ENCODE measurements at places on chromosomes 6 and 20.

GRCh38 chr20:21767200-21767738 is 61.8 kb downstream of the PAX1 start:
- no peak for DNase-seq

GRCh38 chr6:46221222-46221793 is 50.5 kb upstream of the ENPP5 start:
- no peak for DNase-seq

DNA sequence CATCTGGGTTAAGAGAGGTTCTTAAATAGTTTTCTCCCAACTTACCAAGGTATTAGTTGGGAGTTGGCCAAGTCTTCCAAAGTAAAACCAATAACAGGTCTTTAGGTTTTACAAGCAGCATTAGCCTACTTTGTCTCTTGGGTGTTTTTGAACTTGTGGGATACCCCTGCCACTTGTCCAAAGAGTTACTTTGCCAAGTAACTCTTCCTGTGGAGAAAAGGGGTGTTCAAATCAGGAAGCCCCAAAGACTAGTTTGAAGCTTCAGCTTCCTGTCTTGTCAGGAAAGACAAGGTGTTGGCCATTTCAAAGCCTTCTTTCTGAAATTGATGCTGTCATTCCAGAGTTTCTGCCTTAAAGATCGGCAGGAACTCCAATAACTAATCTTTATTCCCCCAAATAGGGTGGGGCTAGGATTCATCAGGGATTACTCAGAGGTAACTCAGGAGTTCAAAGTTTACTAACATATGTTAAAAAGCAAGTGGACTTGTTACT is 822 bp downstream of the RAB22A start:
- no peak for DNase-seq

DNA sequence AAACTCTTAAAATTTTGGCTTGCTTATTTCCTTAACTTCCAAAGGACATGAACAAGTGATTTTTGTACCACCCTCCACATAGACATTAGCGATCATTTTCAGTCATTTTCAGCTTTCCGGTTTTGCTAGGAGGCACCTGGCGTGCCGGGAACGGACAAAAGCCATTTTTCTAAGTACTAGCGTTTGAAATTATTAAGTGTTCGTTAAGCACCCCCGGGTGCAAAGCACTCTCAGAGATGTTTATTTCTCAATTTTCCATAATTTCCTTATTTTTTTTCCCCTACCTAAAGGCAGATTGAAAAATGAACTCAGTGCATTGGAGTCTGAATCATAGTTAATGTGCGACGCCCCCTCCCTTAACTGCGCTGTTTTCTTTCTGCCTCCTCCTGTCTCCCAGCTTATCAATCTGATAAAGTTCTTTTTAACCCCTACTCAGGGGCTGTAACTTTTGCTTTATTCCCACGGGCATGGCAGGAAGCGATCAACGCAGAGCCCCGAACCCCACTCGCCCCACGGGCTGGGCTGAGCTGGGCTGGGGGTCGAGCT is 58.2 kb downstream of the ZNF831 start:
- no peak for DNase-seq

GRCh38 chr20:49945701-49946477 is 9.7 kb downstream of the RNF114 start:
- DNase-seq, result no peak

DNA sequence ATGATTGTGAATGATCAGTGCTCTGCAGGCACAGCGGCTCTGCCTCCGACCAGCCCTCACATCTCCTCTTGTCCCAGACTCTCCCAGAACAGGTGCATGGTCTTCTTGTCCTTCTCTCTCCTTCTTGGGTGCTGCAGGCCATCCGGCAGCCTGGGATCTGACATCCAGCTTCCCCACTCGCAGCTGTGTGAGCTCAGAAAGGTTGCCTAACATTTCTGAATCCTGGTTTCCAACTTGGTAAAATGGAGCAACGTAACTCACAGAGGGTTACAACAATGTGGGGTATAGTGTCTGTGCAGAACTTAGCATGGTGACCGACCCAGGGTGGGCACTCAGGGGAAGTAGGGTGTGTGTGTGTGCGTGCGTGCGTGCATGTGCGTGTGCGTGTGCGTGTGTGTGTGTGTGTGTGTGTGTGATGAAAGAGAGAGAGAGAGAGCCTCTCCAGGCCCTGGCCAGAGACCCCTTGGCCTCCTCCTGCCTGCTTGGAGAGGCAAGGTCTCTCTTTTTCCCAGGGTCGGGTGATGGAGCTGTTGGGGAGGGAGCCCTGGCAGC is 110.1 kb downstream of the SNX5 start:
- DNase-seq, result no peak

DNA sequence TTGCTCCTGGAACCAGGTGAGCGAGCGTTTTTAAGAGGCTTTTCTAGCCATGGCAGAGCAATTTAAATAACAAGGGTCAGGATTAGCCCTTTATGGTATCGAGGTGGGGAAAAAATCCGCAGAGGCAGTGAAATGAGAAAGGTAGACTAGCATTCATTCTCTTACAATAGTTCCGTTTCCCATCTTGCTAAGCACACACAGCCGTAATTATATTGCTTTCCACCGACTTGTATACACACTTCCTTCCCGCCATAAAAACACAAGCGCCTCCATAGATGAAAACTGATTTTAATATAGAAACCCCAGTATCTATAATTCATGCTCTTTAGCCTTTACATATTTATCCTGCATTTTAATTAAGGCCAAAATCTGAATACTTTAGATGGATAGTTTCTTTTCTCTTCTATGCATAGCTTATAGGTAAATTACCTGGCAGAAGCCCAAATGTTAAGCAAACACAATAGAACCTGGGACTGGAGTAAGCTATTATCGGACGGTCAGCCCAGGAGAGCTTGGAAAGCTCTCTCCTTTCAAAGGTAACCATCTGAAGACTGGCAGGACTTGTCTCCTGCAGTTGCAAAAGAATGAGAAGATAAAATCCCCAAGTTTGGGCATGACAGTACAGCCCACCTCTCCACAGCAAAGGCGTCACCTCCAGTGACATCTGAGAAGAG is 90.9 kb upstream of the MC3R start:
- no peak for DNase-seq

DNA sequence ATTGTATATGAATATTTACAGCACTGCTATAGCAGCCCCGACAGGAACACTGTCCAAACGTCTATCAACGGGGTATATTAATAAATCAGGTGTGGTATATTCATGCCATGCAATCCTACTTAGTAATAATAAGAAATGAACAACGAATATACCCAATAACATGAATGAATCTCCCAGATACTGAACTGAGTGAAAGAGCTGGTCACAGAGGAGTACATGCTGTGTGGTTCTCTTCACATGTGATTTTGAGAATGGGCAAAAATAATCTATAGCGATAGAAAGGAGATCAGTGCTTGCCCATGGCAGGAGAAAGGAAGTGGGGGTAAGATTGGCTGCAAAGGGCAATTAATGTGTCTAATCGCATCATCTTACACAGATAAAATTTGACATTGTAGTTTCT is 3.7 kb upstream of the TAAR6 start:
- no peak for DNase-seq

DNA sequence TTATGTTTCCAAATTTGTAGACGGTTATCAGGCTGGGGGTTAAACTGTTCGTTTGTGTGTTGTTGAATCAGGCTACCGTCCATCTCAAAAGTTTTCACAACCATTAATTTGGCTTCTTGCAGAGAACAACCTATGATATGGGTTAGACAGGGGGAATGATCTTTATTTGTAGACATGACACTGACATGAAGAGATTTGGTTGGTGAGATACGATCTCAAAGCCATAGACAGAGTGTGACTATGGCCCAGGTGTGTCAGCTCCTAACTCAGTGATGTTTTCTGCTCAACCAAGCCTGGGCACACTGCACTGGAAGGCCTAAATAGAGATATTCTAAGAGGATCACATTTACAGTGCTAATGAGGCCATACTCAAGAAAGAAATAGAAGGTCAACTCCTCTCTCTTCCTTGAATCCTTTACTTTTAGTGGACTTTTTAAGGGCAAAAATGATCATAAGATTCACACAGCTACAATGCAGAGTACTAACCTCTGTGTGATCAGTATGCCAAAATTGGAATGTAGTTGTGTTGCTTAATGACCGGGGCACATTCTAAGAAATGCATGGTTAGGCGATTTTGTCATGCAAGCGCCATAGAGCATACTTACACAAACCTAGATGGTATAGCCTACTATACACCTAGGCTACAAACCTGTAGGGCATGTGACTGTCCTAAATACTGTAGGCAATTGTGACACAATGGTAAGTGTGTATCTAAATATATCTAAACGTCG is 17.6 kb upstream of the SNRNP48 start:
- DNase-seq, result no peak

GRCh38 chr6:164042212-164042611 is 627.7 kb downstream of the QKI start:
- DNase-seq, result no peak

- no peak for DNase-seq
These were observed 366.5 kb downstream of the PRKN start for GRCh38 chr6:162360901-162361567.

DNA sequence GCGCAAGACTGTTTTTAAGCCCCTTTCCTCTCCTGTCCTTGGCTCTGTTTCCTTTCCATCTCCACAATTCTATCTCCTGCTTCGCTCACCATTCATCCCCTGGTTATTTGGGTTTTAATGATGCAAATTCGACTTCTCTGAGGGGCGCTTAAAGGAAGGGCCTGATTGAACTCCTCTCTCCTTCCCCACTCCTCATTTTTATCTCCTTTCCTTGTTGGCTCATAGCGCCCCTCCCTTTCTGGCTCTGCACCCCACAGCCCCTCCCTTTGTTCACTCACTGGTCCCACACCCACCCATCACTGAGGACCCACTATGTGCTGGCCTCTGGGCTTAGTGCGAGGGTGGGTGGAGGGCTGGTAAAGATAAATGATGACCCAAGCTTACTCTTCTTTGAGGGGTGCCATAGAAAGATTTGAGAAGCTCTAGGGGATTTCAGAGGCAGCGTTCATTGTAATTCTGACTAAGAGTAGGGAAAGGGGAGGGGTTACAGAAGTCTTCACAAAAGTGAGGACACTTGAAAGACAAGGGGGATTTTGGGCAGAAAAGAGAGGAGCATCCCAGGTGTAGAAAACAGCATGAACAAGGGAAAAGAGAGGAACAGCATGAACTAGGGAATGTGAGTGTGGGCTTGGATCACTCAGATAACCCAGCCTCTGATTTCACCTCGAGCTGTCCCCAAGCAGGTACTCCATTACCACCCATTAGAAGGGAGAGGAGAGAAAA is 507.8 kb downstream of the CD83 start:
- no peak for DNase-seq

DNA sequence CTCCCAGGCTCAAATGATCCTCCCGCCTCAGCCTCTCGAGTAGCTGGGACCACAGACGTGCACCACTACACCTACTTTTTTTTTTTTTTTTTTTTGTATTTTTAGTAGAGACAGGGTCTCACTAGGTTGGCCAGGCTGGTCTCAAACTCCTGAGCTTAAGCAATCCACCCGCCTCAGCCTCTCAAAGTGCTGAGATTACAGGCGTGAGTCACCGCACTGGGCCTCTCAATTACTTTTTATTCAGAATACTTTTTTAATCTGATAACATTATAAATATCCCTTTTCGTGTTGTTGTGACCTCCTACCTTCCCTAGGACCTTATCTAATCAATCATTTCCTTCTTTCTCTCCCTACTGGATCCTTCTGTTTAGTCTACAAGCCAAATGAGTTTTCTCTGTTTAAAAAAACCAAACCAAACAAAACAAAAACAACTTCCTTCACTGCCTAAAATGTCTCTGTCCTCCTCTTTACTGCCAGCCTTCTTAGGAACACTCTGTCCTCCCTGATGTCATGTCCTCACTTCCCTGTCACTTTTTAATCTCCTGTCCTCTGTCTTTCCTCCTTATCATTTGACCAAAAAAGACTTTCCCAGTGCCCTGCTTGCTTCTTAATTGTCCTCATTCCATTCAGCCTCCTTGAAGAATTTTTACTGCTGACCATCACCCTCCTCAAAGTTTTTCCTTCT is 85.0 kb downstream of the CAP2 start:
- no peak for DNase-seq

- no peak for DNase-seq
These were observed 30.0 kb upstream of the PAQR8 start for GRCh38 chr6:52331793-52332457.

DNA sequence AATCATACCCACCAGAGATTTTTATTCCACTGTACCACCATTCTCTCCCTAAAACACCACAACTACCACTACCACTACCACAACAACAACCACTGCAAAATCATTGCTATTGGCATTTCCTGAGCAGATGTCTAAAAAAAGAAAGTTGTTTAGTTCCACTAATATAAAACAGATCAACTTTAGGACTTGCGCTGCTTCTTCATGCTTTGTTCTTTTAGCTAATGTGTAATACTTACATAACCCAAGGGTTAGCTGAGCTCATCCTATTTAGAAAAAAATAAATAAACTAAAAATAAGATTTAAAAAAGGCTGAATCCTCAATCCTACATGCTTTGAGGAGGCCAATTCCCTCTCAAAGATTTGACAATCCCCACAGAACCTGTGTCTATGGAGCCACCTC is 11.4 kb downstream of the IYD start:
- no peak for DNase-seq

GRCh38 chr6:151317103-151317994 is 74.0 kb downstream of the ZBTB2 start:
- no peak for DNase-seq

DNA sequence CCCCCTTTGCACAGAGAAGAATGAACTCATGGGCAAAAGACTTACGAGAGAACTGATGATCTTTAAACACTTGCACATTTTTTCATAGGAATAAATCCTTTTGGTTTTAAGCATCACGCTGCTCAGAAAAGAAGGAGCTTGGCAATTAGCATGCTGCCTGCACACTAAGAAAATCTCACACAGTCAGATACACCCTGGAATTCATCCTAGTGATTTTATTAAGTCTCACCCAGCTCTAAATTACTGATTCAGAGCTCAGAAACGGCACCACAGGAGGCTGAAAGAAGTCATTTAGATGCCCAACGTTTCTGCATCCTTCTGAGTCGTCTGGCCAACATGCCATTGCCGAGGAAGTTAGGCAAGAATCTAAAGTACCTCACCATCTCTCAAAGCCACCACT is 18.0 kb upstream of the NRSN1 start:
- no peak for DNase-seq

- no peak for DNase-seq
These were observed 31.2 kb downstream of the FAM83B start for GRCh38 chr6:54877713-54878317.

All from stimulated activated CD8-positive, alpha-beta memory T cell treated with anti-CD3 and anti-CD28 coated beads, Interleukin-7, amount 100 ng/mL, for 48 hours (primary cell).